Keratinocyte (primary cell): ENCODE measurements at places on chromosomes 5 and 9.

DNA sequence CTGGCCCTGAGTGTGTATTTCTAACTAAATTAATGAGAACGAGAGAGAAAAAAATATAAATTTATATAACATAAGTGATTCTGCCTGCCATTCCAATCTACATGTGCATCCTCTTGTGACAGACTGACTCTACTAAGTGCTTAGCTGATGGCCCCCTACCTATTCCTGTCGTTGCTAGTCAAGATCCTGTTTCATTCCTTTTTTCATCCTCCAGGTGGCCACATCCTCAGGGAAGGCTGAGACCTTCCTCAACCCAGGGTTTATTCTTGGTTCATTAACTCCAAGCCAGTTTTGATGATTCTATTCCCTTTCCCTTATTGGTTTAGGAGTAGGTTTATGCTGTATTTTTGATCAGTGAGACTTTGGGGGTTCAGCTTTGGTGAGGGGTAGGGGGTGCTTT lies 201.3 kb downstream of the C9orf152 start:
- no peak for DNase-seq

- no peak for DNase-seq
These were observed 85.6 kb downstream of the PTTG1 start for GRCh38 chr5:160507221-160507721.

GRCh38 chr5:121968910-121969607 lies 7.3 kb downstream of the SRFBP1 start:
- DNase-seq = peak; percentile 13

DNA sequence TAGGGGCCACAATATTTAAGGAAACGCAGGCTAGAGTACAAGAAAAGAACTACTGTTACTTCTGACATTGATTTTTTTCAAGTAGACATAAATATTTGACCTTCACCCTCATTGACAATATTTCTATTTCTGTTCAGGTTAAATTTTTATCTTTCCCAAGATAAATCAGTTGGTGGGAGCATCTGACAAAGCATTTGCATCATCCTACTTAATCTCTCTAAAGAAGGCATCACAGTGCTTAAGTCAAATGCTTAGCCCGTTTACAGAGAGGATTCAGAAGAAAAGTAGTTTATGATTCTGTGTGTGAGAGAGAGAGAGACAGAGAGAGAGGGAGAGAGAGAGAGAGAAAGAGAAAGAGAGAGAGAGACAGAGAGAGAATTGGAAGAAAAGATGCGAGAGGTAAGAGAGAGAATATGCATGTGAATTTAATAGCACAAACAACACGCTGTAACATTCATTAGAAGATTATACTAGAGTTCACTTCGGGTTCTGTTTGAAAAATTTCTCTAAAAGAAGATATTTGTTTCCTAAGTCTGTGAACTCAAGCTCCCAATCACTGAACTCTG lies 1093.3 kb upstream of the CDH6 start:
- DNase-seq = no peak

DNA sequence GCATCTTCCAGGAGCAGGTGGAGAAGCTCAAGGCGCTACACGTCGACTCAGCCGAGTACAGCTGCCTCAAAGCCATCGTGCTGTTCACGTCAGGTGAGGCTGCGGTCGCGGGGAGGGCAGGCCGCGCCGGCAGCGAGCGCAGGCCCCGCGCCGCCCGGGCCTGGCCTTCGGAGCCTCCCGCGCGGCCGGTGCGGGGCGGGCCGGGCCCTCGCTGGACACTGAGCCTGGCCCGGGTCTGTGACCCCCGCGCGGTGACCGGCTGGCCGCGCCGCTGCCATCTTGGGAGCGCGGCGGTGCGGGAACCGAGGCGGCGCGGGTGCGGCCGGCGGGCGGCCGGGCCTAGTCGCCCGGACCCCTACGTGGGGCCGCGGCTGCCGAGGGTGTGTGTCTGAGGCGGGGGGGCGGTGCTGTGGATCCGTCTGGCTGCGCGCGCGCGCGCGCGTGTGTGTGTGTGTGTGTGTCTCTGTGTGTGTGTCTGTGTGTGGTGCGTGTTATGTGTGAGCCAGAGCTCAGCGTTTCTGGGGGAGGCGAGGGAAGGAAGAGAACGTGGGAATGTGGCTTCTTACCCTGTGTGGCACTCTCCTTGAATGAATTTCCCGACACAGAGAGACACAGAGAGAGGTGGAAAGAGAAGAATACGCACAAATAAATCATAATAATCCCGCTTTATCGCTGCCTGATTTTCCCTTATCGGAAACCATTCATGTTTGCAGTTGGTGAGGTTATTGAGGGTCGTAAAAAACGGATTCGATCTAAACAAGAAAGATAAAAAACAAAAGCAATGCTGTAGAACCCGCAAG lies 5.5 kb downstream of the NR2F1 start:
- no peak for DNase-seq

- no peak for DNase-seq
These were observed at the start of gene DND1 for GRCh38 chr5:140673187-140673976. Gene DND1, minus strand, starts transcription at chr5:140673576. Its CDS starts 34 bp downstream, at chr5:140673542.

- no peak for DNase-seq
These were observed 97.7 kb upstream of the CDH6 start for GRCh38 chr5:31095796-31096195.

GRCh38 chr9:110555551-110556331 lies 23.8 kb downstream of the SVEP1 start:
- DNase-seq = no peak

DNA sequence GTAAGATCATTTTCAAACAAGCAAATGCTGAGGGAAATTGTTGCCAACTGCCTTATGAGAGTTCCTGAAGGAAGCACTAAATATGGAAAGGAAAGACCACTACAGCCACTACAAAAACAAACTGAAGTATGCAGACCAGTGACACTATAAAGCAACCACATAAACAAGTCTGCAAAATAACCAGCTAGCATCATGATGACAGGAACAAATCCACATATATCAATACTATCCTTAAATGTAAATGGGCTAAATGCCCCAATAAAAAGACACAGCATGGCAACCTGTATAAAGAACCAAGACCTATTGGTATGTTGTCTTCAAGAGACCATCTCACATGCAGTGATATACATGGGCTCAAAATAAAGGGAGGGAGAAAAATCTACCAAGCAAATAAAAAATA lies 113.2 kb downstream of the DTWD2 start:
- DNase-seq = no peak

- DNase-seq = no peak
These were observed 3.2 kb upstream of the HSD17B3 start for GRCh38 chr9:96305171-96305570.

GRCh38 chr5:111454776-111455175 lies 57.6 kb downstream of the STARD4 start:
- no peak for DNase-seq

DNA sequence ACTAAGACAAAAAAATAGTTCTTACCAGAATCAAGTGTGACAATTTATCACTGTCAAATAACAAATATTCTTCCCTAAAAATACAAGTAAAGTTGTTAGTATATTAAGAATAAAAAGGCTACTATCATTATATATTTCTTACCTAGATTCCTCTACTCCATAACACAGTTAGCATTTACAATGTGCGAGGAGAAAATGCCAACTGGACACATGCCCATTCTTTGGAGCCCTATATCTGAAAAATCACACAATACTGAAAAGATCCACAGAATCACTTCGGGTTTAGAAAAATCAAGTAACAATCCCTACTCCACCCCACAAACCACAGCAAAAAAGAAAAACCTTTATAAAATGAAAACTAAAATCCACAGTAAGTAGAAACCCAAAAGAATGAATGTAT lies 70.9 kb downstream of the PKD2L2 start:
- DNase-seq = no peak

DNA sequence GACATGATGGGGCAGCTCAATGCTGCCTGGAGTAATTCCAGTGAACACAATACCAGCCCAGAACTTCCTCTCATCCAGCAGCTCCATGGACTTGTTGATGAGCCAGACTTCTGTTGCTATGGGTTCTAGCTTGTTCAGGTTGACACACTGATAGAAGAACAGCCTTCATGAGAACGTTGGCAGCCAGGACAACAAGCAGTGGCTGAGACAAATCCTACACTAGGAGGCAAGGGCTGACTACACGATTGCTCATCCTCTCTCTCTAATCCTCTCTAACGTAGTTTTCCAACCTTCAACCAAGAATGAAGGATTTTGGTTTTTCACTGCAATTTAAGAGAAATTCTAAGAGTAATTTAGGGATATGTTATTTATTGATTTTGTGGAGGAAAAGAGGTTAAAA lies 67.8 kb downstream of the NIPSNAP3B start:
- peak; percentile 56 for DNase-seq

DNA sequence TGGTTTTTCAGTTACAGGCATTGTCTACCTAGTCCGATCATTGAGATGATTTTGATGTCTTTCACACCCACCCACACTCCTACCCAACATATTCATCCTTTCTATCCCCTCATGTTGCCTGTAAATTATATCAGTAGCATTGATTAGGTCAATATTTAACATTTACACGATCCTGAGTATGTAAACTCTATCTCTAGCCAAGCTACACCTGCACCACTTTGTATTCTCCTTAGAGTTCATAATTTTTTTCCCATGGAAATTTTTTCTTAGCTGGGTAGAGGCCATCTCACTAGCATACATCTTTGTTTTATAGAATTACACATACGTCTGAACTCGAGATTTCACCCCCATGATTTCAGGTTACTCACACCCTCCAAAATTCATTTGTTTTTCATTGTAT lies 30.6 kb downstream of the GCNT4 start:
- no peak for DNase-seq
